ENCODE measurements at places on chromosomes 5 and 9.

DNA sequence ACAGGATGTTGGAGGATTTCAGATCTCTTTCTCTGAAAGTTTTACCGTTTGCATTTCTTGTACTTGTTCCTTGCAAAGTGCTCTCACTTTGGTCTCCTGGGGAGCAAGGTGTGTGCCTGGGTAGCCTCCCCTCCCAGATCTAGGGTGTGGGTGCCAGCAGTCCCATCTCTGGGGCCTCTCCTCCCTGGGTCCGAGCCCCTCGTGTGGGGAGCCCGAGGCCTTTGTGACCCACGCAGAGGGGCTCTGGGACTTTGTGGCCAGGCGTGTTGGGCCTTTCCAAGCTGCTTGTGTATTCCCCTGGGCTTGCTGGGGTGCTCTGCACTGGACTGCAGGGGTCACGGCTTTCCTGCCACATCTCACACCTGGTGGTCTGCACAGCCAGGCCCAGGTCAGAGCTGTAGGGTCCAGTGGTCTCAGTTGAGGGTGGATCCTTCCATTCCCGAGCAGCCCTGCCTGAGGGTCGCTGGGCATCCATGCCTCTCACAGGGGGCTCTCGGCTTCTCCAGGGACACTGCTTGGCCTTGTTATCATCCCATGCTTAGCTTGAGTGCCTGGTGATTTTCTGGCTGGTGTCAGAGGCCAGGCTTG, 96.3 kb downstream of the CACNA1B start:
- DNase-seq, result no peak

DNA sequence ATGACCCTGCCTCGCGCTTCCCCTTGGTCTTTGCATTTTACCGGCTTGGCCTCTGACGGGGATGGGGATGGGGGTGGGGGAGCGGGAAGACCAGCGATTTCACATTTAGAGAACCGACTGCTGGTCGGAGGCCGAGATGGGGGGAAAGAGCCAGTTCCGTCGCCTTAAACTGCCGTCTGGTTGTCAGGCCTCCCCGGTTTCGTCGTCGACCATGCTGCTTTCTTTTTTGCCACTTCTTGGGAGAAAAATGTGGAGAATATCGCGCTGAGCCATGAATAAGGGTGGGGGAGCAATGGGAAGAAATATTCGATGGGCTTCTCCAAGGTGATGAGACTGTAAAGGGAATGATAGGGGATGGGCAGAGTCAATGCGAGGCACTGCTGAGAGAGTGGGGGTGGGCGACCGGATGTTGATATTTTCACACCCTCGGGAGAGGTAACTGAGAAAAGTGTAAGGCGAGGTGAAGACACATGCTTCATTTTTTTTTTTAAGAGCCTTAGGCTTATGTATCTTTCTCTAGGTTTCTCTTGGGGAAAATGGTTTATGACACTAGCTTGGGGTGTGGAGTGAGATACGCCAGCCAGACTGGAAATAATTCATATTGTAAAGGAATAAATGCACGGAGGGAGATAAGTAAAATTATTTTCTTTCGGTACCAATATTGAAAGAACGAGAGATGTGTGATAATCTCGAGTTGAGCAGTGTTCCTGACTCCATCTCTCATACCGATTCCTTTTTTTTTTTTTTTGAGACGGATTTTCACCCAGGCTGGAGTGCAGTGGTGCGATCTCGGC, 1.1 kb downstream of the KIF2A start:
- DNase-seq, result peak; percentile 47

- no peak for DNase-seq
Observed at GRCh38 chr9:113886466-113886865, 10.4 kb downstream of the ZNF618 start.

GRCh38 chr5:112772124-112772523, 34.4 kb downstream of the APC start:
- no peak for DNase-seq

- DNase-seq, result no peak
Observed at GRCh38 chr5:14041528-14042192, 97.2 kb upstream of the DNAH5 start.
